Activated CD4-positive, CD25-positive, alpha-beta regulatory T cell (primary cell): ENCODE measurements at places on chromosomes 7 and 10.

GRCh38 chr7:133230591-133231194, 22.2 kb upstream of the EXOC4 start:
- DNase-seq = no peak

DNA sequence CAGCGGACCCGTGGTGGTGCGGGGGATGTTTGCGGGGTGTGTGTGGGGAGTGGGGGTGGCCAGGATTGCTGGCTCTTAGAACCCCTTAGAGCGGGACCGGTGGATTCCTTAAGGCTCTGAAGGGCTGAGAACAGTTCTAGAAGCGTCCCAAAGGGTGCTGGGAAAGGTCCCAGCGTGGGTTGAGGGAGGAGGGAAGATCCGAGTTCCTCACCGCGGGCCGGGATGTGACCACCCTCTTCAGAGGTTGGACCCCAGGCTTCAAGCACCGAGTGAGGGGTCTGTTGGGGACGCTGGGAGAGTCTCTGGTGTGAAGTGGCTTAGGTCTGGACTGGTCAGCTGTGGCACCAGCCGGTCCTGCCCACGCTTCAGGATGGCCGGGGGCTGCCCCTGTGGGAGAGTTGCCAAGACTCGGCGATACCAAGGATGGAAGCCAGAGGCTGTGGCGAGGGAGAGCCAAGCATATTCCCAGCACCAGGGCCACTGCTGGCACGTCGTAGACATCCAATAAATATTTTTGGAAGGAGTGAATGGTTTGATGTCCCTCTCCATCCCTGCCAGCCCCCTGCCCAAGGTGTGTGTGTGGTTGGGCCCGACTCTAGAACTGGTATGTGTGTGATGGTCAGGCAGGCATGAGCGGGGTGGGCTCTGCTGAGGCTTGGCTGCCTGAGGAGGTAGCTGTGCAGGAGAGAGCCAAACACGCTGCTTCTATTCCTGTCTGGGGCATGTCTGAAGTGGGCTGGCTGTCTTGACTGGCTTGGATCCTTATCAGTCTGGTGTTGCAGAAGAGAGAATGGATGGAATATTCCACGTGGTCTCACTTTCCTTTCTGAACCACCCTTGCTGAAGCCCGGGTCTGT, 19.2 kb downstream of the ZNF775 start:
- no peak for DNase-seq

DNA sequence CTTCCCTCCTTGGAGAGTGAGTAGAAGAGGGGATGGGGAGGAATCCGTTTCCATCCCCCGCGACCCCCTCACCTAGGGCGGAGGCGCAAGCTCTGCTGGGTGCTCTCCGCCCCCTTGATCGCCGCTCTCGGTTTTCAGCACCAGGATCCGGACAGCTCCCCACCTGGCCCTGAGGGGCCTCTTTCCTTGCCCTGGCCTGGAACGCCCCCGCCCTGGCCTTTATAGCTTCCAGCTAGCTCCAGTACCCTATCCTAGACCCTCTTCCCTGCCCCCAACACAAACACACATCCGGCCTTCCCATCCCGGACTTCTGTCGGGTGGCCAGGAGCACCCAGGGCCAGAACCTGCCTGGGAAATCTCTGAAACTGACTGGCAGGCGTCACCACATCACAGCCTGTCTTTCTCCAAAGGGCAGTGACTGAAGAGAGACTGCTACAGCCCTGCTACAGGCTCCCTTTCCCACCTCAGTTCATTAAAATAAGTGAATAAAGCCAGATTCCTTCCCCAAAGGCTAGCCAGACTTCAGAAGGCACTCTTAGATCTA, 72.3 kb upstream of the LEP start:
- DNase-seq = no peak

DNA sequence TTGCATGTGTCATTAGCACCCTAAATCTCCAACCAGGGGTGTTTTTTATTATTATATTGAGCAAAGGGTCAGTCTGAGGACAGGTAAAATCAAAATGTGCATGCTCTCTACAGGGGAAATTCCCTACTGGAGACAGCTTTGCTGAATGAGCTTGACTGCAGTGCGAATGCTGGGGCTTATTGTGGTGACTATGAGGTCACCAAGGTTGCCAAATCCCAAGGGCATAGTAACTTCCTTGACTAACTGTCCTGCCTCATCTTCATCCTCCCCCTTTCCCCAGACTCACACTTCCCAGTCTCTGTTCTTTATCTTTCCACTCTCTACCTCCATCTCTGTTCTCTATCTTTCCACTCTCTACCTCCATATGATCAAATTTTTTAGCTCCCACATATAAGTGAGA, 22.9 kb upstream of the AOC1 start:
- DNase-seq = no peak

GRCh38 chr7:67448271-67448670, 451.6 kb downstream of the TYW1 start:
- DNase-seq = no peak

DNA sequence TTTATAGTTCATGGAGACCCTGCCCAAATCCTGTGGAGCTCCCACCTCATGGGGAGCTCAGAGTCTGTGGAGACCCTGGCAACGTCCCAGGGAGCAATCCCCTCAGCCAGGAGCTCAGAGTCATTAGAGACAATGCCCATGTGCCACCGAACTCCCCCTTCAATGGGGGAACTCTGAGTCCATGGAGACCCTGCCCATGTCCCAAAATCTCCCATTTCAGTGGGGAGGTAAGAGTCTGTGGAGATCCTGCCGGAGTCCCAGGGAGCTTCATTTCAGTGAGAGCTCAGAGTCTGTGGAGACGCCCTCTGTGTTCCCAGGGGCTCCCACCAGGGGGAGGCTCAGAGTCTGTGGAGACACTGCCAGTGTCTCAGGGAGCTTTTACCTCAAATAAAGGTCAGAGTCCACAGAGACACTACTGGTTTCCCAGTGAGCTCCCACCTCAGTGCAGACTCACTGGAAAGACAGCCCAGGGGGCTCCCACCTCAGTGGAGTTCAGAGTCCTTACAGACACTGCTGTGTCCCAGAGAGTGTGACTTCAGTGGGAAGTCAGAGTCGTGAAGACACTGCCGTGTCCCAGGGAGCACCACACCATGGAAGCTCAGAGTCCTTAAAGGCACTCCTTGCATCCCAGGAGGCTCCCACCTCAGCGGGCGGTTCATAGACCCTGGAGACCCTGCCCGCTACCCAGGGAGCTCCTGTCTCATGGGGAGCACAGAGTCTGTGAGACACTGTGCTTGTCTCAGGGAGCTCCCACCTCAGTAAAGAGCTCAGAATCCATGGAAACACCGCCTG, 5.0 kb downstream of the MYO1G start:
- DNase-seq = peak; percentile 19

DNA sequence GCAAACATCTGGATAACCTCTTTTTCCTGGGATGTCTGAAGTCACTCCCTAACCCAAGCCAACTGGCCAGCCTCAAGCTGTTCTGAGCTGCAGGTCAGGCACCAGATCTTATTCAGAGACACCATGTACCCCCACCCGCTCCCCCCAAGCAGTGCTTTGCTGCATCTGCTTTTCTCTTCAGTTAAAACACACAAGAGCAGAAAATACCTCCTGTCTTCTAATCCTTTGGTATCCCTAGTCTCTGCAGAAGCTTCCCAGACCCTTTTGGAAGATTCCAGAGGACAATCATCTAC, 3.0 kb downstream of the ZNF488 start:
- no peak for DNase-seq

- DNase-seq = no peak
Observed at GRCh38 chr10:94370501-94370900, 7.8 kb upstream of the NOC3L start.

DNA sequence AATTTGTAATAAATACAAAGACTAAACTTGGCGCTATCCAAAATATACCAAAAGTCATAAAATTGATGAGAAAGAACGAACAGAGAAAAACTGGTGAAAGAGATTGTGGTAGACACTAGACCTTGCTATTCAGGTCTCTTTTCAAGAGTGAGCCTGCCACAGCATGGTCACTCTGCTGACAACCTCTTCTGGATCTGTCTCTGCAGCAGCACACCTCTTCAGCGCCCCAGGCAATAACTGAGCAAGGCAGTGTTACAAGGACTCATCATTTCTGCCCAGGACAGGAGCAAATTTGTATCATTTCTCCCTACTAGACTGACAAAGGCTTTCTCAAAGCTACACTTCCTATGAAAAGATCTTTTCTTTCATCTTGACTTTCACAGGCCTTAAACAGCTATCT, 976.0 kb downstream of the DNAJB9 start:
- no peak for DNase-seq

DNA sequence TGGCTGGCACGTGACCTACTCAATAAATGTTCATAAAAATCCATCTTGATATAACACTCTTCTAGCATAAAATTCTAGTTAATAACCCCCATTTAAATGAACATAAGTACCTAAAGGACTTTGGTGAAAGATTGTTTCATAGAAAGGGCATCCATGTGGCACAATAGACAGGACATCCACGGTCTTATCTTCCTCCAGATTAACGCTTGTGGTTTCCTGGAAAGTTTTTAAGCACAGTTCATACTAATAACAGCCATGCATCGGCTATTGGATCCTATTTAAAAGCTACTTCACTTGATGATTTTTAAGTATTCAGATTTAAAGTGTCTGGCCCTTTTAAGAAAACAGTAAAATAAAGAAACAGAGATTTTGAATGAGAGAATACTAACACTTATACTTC, 288.3 kb downstream of the AHR start:
- DNase-seq = no peak

DNA sequence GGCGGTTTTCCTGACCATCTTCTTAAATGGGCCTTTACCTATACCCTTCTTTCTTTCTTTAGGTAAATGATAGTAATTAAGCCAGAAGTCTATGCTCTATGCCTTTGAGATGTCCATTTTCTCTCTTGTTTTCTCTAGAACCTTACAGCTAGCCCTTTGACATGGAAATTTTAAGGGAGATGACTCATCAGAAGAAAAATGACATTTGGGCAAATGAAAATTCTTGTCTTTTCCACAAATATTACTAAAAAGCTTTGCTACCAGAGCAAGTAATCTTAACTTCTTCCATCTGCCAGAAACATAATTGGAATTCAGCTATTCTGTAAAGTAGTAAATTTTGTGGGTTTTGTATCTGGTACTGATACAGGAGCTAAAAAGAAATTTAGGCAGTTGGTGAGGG, 59.5 kb downstream of the CCDC3 start:
- no peak for DNase-seq

- DNase-seq = no peak
Observed at GRCh38 chr7:42217548-42217947, 19.5 kb downstream of the GLI3 start.

- DNase-seq = no peak
Observed at GRCh38 chr10:14554091-14554490, 220.6 kb downstream of the FAM107B start.

- no peak for DNase-seq
Observed at GRCh38 chr10:84607044-84607443, 278.7 kb downstream of the CCSER2 start.

DNA sequence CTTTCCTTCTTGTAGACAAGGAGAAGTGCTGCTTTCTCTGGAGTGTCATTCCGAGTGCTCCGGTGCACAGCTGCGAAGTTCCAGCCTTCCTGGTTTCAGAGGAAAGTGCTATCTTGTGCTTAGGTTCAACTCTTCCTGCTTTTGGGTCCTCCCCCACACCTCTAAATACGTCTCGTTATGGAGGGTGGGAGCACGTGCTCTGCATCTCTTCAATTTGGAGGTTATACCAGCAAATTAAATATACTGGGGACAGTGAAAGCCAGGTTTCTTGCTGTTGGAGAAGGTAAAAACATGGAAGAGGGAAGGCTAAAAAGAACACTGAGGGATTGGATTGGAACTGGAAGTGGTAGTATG, 2.4 kb upstream of the ESYT2 start:
- DNase-seq = no peak

- no peak for DNase-seq
Observed at GRCh38 chr7:127895360-127895759, 135.9 kb downstream of the LRRC4 start.
